GM06990 (cell line): ENCODE measurements at places on chromosomes 16 and 17.

DNA sequence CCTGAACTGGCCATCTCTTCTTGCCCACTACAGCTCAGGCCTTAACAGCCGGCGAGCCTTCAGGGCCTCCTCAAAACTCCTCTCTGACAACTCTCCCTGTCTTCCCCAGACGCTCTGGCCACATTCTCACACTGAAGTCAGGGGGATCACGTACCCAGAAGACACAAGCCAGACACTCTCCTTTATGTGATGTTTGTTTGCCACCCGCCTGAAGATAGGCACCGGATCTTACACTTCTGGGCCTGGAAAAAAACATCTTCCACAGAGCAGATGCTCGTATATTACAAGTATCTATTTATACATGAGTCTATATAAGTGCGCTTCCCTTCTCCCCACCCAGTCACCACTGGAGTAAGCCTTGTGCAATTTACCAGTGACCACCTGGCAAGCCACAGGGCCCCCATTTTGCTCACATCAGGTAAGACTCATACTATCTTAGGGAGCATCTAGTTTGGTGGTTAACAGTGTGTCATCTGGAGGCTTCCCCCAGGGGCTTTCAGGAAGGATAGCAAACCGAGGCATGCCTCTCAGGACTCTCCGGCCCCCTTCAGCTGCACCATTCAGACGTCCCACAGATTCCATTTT, 349.4 kb downstream of the SOX9 start:
- no peak for DNase-seq

DNA sequence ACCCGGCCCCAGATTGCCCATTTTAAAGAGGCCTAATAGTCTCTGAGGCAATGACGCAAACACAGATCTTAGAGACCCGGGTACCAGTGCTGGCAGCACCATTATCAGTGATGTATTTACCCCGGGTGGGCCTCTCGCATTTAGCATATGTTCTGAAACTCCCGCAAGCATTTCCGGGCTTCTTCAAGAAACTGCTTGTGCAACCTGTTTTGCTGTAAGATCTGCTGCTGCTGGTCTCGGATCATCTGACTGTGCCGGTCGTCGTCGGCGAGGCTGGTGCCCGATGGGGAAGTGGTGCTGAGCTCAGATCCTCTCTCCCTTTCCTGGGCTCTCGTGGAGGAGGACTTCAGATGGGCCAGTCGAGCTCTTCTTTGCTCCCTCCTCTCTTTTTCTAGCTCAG, 12.5 kb downstream of the CEP295NL start:
- DNase-seq = peak; percentile 82

- DNase-seq = no peak
Measured at GRCh38 chr17:50350733-50351132, 4.8 kb downstream of the XYLT2 start.

DNA sequence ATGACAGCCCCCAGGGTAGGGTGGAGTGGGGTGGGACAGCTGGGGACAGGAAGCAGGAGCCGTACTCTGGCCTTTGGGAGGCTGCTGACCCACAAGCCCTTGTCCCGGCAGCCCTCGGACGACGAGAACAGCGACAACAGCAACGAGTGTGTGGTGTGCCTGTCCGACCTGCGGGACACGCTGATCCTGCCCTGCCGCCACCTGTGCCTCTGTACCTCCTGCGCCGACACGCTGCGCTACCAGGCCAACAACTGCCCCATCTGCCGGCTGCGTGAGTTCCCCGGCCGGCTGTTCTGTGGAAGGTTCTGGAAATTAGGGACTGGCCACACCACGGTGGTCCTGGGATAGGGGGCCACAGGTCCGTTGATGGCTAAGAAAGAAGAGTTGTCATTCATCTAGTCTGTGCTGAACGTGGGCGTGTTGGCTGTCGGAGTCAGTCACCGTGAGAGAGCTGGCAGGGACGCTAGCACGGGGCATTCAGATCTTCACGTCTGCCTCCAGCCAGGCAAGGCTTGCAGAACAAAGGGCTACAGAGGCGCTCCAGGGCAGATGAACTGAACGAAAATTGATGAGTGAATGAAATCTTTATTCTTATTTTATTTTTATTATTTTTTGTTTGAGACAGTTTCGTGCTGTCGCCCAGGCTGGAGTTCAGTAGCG, 19.8 kb upstream of the NUDT16L1 start:
- no peak for DNase-seq

- DNase-seq = no peak
Measured at GRCh38 chr16:21281698-21282389, 3.8 kb upstream of the CRYM start.

DNA sequence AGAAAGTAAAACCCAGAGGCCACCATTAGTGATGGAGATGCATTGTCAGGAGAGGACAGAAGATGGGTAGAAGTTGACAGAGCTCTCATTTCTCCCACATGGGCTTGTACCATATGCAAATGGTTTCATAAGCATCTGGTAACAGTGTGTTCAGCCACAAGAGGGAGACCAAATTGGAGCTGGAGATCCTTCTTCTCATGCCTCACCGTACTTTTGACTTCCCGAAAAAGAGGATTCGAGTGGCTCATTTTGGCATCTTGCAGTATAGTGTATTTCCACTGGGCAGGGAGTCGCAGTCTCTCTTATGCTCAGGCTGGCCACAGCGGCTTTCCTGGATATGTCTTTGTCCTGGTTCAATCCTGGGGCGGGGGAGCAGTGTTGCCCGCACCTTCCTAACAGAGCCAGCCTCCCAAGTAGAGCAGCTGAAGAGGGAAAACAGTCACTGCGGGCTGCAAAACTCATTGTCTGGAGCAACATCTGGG, 23.8 kb downstream of the TBC1D3B start:
- no peak for DNase-seq

DNA sequence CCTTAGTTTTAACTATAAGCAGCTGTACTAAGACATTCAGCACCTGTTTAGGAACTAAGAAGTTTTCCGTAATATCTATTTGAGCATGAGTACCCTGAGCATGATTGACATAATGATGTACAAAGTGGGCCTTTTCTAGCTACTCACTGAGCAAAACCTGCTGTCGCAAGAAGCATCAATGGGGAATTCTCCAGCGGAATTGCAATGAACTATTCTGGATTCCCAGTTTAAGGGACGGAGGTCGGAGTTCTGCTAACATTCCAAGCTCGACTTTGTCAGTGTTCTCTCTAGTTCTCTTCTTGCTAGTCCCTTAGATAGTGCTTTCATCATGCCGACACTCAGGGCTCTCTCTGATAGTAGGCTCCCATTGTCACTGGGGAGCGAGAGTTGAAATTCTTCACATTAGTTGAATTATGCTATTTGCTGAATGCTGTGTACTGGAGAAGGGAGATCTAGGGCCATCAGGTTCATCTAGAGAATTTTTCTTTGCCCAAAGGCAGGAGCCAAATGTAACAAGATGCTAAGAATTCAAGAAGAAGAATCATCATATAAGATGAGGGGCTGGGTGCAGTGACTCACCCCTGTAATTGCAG, 40.2 kb upstream of the MYH2 start:
- DNase-seq = no peak

DNA sequence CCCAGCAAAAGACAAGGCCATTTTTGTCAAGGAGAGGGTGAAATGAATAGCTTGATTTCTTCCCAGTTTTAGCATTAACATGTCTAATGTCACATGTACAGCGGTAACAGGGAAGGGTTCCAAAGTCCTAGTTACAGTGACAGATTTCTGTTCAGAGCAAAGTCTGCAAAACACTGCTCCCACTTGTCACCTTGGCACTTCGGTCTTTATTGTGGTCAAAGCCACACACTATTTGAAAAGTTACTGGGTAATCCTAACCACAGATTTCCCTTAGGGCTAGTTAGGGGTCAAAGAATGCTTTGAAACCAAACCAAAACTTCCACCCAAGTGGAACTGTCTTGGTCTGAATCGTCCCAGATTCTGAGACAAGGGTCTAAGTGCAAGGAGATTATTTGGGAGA, 455.6 kb downstream of the HS3ST3B1 start:
- DNase-seq = no peak

- DNase-seq = no peak
Measured at GRCh38 chr17:66724581-66725341, 110.2 kb upstream of the CACNG5 start.

GRCh38 chr16:65342231-65342866, 220.5 kb upstream of the CDH11 start:
- no peak for DNase-seq

- DNase-seq = no peak
Measured at GRCh38 chr17:35291802-35292201, 48.9 kb downstream of the SLFN5 start.

- DNase-seq = peak; percentile 80
Measured at GRCh38 chr17:82105882-82106687, 8.0 kb upstream of the FASN start.

DNA sequence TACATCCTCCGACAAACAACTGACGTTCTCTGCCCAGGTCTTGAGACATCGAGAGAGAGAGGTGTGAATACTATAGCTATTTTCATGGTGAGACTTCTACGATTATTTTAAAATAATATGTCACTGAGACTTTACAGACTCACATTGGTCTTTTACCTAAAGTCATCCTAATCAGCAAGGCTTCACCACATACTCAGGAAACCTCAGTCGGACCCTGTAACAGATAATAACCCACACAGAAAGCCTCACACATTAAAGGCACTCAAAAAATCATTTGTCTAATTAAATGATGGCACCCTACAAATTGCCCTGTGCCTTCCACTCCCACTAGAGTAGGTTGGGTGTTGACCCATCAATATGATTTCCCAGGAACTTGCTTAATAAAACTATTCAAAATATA, 19.8 kb upstream of the SLC39A11 start:
- DNase-seq = no peak
